Caki2 (cell line): ENCODE measurements at places on chromosomes 4 and X. TPM values are rescaled to one million over a fixed set of nuclear protein-coding genes. Genes with fewer than 3 reads are reported as not detected.

Gene KIT
- 0.44 TPM in 1 of 2 replicates, not detected in the other for total RNA-seq

- DNase-seq: no peak
These were observed 376 bp upstream of the C4orf36 start for GRCh38 chr4:86892636-86892960.

GRCh38 chr4:86443495-86443894 is 83.6 kb upstream of the MAPK10 start:
- no peak for DNase-seq

Gene CSTF2
- total RNA-seq: 28.2 and 28.9 TPM in 2 replicates

GRCh38 chr4:152348670-152349069 is 187.2 kb downstream of the FBXW7 start:
- no peak for DNase-seq

DNA sequence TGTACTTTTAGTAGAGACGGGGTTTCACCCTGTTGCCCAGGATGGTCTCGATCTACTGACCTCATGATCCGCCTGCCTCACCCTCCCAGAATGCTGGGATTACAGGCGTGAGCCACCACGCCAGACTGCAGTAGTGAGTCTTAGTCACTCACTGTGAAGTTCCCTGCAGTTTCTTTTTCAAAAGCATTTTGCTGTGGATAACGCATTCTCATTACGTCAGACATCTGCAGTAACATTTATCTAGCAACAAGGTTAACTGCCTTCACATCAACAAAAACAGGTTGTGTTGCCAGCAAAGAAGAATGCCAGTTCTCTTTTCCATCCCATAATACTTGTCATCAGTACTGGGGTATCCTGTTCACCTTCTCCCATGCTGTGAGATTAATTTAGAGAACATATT is 164.6 kb downstream of the DHRSX start:
- DNase-seq: no peak

Gene SYNPO2
- not detected in 2 replicates for total RNA-seq

GRCh38 chr4:155944516-155944915 is 9.2 kb downstream of the CTSO start:
- peak; percentile 8 for DNase-seq

DNA sequence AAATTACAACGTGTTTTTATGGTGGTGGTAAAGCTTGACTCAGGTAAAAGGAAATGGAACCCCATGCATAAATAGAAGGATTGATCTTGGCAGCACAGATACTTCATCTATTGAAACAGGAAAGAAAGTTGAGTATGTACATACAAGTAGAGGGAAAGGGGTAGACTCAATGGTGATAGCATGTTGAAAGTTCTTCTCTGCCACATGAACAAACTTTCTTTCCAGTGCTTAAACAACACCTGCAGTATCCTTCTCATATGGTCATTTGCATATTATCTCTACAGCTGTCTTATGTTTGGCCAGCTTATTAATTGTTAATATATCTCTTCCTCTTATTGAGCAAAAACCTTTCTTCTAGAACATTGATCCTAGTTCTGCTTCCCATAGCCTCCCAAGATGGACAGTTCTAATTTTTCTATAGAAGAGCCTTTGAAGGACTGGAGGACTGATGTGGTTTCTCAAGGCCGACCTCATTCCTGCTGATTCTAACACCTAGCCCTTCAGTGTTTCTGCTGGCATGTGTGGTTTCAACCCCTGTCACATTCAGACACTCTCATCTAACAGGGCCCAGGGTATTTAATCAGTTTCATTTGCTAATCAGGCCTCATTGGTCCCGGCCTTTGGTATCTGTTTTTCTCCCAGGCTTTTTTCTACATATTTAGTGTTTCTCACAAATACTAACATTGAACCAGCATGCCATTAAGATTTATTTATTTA is 108.1 kb upstream of the SPRY1 start:
- no peak for DNase-seq

DNA sequence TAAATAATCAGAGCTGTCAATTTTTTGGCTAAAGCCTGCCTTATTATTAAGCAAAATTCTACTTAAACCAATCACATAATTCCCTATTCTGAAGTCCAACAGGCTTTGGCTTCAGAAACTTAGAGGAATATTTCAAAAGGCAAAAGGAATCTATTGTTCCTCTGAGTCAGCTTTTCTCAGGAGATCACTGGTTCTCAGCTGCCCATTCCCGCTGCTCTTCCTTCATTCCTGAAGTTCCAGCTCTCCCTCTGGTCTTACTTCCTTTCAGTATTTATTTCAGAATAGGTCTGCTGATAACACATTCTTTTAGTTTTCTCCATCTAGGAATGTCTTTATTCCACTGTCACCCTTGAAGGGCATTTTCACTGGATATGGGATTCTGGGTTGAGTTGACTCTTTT is 133.7 kb downstream of the SOWAHB start:
- DNase-seq: no peak

Gene SUPT20HL1
- not detected in 2 replicates for total RNA-seq

Gene PAGE2B
- not detected in 2 replicates for total RNA-seq

GRCh38 chr4:66539745-66540144 is 869.5 kb upstream of the EPHA5 start:
- DNase-seq: no peak

DNA sequence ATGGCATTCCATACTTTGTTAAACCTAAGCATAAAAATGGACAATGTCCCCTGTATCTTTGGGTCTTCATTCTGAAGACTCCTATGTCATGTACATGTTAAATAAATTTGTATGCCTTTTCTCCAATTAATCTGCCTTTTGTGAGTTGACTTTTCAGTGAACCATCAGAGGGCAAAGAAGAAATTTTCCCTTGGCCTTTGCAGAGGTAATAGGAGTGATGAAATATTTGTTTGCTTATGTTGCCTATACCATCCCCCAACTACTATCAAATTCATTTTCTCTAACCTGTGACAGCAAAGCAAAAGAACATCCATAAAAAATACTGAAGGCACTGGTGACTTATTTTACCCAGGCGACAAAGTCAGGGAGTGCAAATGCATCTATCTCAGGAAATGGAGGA is 18.2 kb downstream of the NAAA start:
- DNase-seq: no peak

Gene CYLC1
- not detected in 2 replicates for total RNA-seq

Gene TEX13C
- not detected in 2 replicates for total RNA-seq

DNA sequence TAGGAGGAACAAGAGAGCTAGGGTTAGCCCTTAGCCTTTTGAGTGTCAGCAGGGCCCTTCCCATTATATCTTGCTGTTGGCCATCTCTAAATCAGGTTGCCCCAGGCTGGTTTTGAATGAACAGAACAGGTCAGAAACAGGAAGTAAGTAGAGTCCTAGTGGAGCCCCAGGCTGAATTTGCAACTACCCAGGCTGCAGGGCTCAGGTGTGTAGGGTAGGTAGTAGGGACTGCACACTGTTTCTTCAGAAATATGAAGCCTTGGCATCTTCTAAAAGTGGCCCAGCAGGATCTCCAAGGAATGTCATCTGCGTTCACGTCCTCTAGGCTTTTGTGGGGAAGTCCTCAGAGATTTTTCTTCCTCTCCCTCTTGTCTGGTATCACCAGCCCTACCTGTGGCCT is 90.2 kb downstream of the ADGRG4 start:
- DNase-seq: no peak

DNA sequence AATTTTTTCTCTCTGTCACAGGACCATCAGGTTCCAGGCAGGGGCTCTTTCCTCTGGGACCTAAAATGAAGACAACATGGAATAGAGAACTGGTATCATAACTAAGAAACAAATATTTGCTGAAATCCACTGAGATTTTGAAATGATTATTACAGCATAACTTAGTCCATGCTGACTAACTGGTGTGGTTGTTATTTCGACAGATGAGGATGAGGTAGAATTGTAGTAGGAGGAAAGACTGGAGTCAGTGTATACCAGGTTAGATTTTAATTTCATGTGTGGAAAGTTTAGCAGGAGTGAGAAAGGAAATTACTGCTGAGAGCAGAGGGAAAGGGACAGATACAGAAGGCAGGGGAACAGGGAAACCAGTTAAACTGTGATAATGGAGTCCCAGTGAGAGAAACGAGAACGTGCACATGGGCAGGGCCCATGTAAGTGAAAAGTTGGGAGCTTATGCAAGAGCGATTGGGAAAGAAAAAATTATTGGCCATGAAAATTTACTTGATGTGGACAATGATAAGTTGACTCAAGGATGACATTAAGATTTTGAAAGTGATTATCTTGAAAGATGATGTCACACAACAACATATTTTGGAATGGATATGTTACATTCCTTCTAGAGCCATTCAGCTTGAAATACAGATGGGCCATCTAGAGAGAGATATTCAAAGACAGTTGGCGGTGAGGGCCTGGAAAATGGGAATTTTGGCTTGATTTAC is 98.7 kb upstream of the DDIT4L start:
- DNase-seq: no peak

Gene ZNF185
- 6.0 and 7.2 TPM in 2 replicates for total RNA-seq

Gene NDUFB11
- 92.9 and 154 TPM in 2 replicates for total RNA-seq

Gene RASL11B
- not detected in 2 replicates for total RNA-seq

DNA sequence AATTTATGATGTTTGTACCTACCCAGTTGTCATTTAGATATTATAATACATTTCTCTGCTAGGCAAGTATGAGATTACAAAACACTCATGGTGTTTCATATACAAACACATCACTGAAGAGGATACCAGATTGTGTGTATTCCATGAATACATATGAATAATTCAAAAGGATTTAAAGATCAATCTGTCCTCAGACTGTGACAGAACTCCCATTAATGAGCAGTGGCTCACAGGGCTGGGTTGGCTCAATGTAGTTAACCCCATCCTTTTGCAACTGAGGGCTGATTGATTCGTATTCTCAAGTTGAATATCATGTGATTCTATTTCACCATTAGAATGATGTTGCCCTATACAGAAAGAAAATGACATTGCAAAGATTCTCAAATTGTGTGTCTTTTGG is 79.6 kb upstream of the SPANXN2 start:
- DNase-seq: no peak

DNA sequence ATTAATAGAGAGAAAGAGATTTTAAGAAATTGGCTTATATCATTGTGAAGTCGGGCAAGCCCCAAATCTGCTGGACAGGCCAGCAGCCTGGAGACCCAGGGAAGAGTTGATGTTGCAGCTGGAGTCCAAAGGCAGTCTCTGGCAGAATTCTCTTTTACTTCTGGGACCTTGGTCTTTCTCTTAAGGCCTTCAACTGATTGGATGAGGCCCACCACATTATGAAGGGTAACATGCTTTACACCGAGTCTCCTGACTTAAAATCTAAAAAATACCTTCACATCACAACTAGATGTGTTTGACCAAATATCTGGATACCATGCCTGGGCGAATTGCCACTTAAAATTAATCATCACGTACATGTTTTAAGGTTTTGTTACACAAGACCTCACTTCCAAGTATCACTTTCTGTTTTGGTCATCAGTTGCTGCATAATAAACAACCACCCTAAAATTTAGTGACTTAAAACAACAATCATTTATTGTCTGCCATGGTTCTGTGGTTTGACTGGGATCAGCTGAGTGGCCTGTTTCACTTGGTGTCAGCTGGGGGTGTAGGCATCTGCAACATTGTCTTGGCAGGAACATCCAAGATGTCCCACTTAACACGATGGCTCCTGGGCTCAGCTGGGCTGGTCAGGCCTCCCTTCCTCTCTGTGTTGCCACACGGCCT is 3.4 kb downstream of the CD38 start:
- DNase-seq: no peak

- DNase-seq: no peak
These were observed 48.8 kb downstream of the BMX start for GRCh38 chrX:15549189-15550012.

GRCh38 chr4:89197920-89198319 is 86.6 kb downstream of the TIGD2 start:
- no peak for DNase-seq

Gene ADGRL3
- not detected in 2 replicates for total RNA-seq

- no peak for DNase-seq
These were observed 959 bp downstream of the BRS3 start for GRCh38 chrX:136488706-136489105.

DNA sequence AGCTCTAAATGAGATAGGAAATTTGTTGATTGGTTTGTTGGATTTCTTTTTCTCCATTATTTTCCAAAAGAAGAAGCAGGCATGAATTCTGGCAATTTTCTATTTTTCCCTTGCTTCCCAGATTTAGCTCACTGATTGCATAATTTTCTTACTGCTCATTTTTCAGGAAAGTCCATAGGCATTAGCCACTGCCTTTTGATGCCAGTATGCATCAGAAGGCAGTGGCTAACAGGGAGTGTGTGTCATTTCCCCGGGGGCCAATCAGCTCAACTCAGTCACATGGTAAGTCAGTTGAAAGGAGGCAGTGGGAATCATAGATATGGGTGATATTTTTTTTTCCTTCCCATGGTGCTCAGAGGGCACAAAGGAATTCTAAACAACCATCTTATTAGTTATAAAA is 156.7 kb downstream of the TRIML1 start:
- DNase-seq: no peak

Gene RBMXL3
- not detected in 2 replicates for total RNA-seq

Gene GPR143
- total RNA-seq: 0.49 and 3.8 TPM in 2 replicates

GRCh38 chrX:45749375-45749774 is 548.7 kb upstream of the DIPK2B start:
- no peak for DNase-seq

DNA sequence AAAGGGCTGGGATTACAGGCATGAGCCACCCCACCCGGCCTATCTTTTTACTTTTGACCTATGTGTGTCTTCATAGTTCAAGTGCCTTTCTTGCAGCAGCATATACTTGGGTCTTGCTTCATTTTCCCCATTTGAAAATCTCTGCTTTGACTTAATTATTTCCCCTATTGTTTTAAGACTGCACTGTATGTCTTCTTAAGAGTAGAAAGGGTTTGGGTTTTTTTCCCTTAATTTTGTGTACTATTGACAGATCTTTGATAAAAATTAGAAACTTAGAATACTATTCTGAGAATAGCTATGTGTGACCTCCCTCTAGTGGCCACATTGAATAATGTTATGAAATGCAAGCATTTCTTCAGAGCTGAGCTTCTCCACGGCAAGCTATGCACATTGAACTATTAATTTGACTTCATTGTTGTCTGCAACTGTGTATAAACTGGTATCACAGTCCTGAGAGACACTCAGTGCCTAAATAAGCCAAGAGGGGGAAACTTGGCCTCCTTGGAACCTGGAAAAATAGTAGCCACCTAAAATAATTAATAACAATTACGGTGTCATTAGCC is 8.7 kb upstream of the SLC25A4 start:
- DNase-seq: peak; percentile 38

Gene UNC5C
- not detected in 2 replicates for total RNA-seq

- no peak for DNase-seq
These were observed 45.9 kb downstream of the USP11 start for GRCh38 chrX:47278691-47279090.

GRCh38 chrX:143571521-143571920 is 54.2 kb upstream of the SPANXN3 start:
- no peak for DNase-seq

Gene TMEM156
- total RNA-seq: 40.0 and 64.9 TPM in 2 replicates

Gene EMCN
- total RNA-seq: not detected in 2 replicates

Gene TBC1D9
- total RNA-seq: 12.9 and 22.4 TPM in 2 replicates
